ENCODE measurements at places on chromosomes 3 and 15.
A peak's percentile ranks its signal among the peaks of the same experiment; 100 is the strongest.

GRCh38 chr3:128195802-128196201 lies 42.5 kb downstream of the EEFSEC start:
- no peak for DNase-seq

- no peak for DNase-seq
These were observed 123.8 kb downstream of the SV2B start for GRCh38 chr15:91223863-91224262.

- no peak for DNase-seq
These were observed 59.1 kb downstream of the TBC1D2B start for GRCh38 chr15:78018445-78018844.

DNA sequence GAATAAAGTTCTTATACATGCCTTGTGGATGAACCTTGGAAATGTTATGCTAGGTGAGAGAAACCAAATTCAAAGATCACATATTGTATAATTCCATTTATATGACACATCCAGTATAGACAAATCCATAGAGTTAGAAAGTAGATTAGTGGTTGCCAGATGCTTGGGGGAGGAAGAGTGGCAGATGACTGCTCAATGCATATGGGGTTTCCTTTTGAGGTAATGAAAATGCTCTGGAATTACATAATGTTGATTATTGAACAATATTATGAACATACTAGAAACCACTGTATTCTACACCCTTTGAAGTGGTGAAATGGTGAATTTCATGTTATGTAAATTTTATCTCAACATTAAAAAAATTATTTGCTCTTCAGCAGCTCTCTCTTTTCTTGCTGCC lies 100.8 kb downstream of the DHX36 start:
- DNase-seq = no peak

DNA sequence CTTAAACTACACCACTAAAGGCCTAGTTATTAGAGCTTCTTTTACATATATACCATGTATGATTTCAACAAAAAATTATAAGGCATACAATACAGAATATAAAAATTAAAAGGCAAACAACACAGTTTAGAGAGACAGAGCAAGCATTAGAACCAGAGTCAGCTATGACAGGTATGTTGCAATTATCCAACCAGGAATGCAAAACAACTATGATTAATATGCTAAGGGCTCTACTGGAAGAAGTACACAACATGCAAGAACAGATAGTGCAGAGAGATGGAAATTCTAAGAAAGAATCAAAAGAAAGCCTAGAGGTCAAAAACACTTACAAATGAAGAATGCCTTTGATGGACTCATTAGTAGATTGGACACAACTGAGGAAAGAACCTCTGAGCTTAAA lies 39.6 kb downstream of the CCDC54 start:
- no peak for DNase-seq

GRCh38 chr3:74862476-74862875 lies 248.0 kb upstream of the CNTN3 start:
- DNase-seq = no peak

DNA sequence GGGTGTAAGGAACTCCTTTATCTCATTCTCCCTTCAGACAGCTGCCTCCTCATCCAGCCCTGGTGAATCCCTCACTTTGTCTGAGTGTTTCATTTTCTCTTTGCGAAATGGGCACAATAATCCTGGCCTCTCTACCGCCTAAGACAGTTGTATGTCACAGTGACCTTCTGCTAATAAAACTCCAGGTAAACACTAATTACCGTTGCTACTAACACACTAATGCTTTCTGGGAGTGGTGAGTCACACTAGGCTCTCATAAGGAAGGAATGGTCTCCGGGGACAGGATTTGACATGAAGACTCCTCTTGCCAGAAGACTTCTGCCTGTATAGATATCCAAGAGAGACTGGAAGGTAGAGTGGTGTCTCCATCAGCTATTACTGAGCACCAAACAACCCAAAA lies 71.7 kb upstream of the SNRK start:
- no peak for DNase-seq

- DNase-seq = no peak
These were observed 2.0 kb upstream of the CEMIP start for GRCh38 chr15:80777137-80777536.

GRCh38 chr15:83919319-83919830 lies 265.5 kb downstream of the ADAMTSL3 start:
- no peak for DNase-seq

DNA sequence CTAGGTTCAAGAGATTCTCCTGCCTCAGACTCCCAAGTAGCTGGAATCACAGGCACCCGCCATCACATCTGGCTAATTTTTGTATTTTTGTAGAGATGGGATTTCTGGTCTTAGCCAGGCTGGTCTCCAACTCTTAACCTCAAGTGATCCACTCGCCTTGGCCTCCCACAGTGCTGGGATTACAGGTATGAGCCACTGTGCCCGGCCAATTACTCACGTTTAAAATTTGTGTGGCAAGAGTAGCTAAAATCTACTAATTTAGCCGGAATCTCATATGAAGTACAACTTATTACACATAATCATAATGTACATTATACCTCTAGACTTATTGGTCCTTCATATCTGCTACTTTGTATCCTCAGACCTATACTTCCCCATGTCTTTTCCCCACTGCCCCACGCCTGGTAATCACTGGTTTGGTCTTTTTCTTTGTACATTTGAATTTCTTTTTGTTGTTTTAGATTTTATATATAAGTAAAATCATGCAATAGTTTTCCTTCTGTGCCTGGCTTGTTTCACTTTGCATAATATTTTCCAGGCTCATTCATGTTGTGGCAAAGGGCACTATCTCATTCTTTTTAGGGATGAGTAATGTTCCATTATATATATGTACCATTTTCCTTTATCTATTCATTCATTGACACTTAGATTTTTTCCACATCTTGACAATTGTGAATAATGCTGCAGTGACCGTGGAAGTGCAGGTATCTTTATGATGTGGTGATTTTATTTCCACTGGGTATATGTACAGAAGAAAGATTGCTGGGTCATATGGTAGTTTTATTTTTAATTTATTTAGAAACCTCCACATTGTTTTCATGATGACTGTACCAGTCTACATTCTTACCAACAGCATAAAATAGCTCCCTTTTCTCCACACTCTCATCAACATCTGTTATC lies 605.0 kb upstream of the CBLB start:
- no peak for DNase-seq

DNA sequence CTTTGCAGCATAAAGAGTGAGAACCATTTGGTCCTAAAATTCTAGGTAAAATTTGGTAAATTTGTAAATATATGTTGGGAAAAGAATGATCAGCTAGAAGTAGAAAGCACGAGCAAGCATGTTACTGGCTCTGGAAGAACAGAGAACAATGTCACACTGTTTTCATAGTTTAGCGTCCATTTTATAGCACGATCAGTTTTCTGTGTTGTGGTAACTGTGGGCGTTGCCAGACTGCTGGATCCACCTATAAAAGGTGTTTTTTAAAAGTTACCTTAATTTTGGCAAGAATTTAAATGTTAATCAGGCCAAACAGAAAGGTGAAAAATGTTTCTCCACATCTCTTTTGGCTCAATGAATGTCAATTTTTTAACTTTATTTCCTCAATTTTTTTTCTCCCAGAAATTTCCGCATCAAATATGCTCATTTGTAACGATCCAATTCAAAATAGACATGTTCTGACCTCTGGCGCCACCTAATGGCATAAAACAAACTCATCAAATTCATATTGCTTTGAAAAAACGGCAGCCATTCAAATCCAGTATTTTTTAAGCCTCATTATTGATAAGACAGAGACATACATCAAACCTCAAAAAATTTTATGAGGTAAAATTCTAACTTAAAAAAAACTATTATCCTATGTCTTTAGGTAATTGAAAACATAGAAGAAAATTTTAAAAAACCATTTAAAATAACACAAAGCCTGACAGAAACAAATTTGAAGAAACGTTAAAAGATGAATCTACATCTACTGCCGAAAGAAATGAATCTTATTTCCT lies 5.5 kb upstream of the GP5 start:
- DNase-seq = peak; percentile 32

- DNase-seq = no peak
These were observed 3.9 kb upstream of the TLE3 start for GRCh38 chr15:70101459-70102113.

DNA sequence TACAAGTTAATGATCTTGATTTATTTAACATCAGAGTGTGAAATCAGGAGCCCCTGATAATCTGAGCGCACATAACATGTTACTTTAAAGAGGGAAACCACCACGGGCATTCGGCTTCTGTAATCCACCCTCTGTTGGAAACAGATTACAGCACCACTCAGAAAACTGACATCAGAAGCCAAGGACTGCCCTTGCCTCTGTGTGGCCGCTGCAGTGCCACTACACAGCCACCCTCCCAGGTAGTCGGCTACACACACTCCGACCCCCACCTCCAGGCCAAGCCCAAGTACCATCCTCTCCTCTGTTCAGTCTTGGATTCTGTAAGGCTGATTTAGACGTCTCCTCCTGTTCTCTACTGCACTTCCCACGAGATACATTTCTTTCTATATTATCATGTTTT lies 251.7 kb downstream of the GABRB3 start:
- DNase-seq = no peak

DNA sequence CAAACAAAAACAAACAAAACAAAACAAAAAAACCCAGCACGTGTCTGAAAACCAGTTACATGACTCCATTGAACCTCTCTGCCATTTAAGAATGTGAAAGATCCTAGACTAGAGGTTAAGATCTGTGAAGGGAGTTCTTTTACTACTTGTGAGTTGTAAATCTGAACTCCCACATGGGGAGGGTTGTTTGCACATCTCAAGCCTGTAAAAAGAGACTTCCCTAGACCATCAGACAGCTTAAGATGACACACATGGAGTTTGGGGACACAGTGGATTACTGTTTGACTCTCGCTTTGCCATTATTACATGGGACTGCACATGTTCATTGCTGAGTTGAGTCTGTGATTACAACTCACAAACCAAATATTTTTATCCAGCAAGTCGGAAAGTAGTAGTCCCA lies 171.5 kb downstream of the SLC9A9 start:
- no peak for DNase-seq

GRCh38 chr15:98668566-98669308 lies 20.4 kb downstream of the IGF1R start:
- no peak for DNase-seq

DNA sequence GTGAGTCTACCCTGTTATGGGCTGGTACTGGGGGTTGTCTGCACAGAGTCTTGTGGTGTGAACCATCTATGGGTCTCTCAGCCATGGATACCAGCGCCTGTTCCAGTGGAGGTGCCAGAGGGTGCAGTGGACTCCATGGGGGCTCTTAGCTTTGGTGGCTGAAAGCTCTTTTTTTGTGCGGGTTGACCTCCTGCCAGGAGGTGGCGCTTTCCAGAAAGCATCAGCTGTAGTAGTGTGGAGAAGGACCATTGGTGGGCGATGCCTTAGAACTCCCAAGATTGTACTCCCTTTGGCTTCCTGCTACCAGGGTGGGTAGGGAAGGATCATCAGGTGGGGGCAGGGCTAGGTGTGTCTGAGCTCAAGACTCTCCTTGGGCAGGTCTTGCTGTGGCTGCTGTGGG lies 602.6 kb downstream of the RSL24D1 start:
- no peak for DNase-seq
